CD4-positive, alpha-beta T cell (primary cell): ENCODE measurements at places on chromosomes 2 and 18. TPM values are rescaled to one million over a fixed set of nuclear protein-coding genes. Genes with fewer than 3 reads are reported as not detected.

WNT6 gene
- total RNA-seq: not detected

CPS1 gene
- total RNA-seq: 0.67 TPM

SFTPB gene
- not detected for total RNA-seq

TBR1 gene
- total RNA-seq: not detected

LRRC30 gene
- not detected for total RNA-seq

TLX2 gene
- total RNA-seq: 0.30 TPM

RESP18 gene
- not detected for total RNA-seq

ZNF513 gene
- total RNA-seq: 22.9 TPM

SLC35G4 gene
- not detected for total RNA-seq

GPN1 gene
- 24.6 TPM for total RNA-seq

DOK6 gene
- total RNA-seq: not detected

LYPD6 gene
- not detected for total RNA-seq

FOXI3 gene
- not detected for total RNA-seq

KCNS3 gene
- not detected for total RNA-seq

MPP4 gene
- total RNA-seq: not detected

VWA3B gene
- total RNA-seq: not detected

ASB1 gene
- total RNA-seq: 14.3 TPM

LDAH gene
- 6.5 TPM for total RNA-seq

ABCB11 gene
- total RNA-seq: not detected

ACADL gene
- total RNA-seq: not detected

CFAP221 gene
- total RNA-seq: not detected

UCN gene
- 2.3 TPM for total RNA-seq

CD8A gene
- 2.1 TPM for total RNA-seq

TAF4B gene
- total RNA-seq: 13.7 TPM

UPP2 gene
- not detected for total RNA-seq

NR4A2 gene
- total RNA-seq: 319 TPM

SP5 gene
- not detected for total RNA-seq

CDH20 gene
- total RNA-seq: 0.16 TPM

CYBRD1 gene
- total RNA-seq: 0.45 TPM

PJVK gene
- 4.2 TPM for total RNA-seq

ASPRV1 gene
- total RNA-seq: 0.96 TPM

ZCCHC2 gene
- 85.4 TPM for total RNA-seq

MC4R gene
- total RNA-seq: not detected

PTPRN gene
- total RNA-seq: not detected
